Forelimb muscle (tissue), 1 donor: ENCODE measurements at places on chromosomes 13 and 19.

DNA sequence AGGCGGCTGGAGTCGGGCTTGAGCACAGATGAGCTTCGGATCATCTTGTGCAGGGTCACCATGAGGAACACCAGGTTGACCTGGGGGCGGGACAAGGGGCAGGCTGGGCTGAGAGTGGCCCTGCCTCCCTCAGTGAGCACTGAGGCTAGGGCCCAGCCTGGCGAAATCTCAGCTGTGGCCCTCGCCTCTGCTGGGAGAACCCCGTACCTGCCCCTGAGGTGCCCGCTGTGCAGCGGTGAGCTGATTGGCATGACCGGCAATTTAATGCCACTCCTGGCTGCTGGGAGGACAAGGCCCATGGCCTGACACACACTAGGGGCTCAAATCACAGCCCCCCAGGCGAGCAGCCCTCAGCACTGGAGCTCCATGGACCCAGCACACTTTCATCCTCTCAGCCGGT, 19.7 kb upstream of the ASF1B start:
- DNase-seq = no peak

- DNase-seq = no peak
Observed at GRCh38 chr13:39528661-39528980, 74.4 kb downstream of the LHFPL6 start.

DNA sequence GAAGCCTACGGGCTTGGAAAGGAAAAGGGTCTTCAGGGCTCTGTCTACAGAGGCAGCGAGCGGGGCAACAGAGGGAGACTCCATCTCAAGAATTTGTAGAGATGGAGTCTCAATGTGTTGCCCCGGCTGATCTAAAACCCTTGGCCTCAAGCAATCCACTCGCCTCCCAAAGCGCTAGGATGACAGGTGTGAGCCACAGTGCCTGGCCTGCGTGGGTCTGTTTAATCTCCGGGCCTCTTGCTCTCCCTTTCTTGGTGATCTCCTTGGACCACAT, 8.1 kb downstream of the RPS9 start:
- no peak for DNase-seq

GRCh38 chr13:106297283-106297682, 238.2 kb downstream of the EFNB2 start:
- DNase-seq = no peak

DNA sequence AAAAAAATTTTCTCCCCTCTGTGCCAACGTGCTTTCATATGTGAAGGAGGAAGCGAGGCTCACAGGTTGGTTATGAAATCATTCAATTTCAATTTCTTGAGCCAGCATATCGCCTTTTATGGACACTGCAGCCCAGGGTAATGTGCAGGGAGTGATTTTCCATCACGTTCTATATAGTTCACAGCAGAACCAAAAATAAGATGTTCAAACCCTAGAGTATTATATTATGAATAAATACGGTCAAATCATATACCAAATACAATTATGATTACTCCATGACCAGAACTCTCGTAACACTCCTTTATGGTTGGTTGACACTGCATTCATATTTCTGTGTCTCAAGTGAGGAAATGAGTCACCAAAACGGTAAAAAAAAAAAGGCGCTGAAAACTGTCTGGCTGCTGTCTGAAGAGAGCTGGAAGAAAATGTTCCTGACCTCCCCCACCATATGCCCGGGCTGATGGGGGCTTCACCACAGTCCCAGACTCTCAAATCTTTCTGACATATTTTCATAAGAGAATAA, 75.8 kb upstream of the UBAC2 start:
- peak; percentile 14 for DNase-seq

- DNase-seq = no peak
Observed at GRCh38 chr19:48506138-48506733, 5.4 kb downstream of the LMTK3 start.

DNA sequence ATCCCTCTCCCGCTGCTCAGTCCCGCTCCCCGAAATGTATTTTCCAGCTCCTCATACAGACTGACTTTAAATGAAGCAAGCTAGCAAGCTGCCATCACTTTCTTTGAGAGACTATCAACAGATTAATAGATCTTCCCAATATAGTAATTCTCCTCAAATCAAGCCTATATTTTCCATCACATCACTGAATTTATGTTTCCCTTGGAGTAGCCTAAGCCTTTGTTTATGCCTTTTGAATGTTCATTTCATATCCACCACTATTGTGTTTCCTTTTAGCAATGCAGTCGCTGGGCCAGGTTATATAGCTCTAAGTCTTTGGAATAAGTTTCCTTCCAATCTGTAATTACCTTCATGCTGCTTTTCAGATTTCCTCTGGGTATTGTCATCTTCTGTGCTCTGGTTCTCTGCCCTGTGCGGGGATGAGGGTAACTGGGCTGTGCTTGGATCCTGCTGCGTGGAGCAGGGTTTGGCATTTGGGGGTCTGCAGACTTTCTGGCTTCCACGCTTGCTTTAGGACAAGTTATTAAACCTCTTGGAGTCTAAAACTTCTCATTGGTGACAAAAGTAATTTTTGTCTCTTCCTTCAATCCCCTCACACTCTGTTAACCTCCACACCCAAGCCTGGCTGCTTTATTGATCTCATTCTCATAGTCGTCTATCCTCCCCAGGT, 256.9 kb downstream of the DLEU7 start:
- DNase-seq = no peak

DNA sequence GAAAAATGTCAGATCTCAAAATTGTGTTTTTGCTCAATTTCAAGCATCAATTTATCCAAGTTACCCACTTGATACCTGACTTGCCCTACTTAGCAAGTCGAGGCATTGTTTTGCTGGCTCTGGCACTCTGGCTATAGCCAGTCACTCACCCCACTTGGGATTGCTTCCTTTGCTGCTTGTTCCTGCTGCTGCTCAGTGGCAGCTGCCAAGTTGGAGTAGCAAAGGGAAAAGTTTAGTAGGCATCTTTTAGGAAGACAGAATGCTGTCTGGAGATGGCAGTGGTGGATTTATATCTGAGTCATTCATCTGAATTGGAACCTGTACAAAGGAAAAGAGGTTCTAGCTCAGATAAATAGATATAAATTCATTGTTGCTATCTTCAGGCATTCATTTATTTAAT, 41.2 kb downstream of the PCCA start:
- DNase-seq = no peak

- DNase-seq = no peak
Observed at GRCh38 chr13:72368031-72368430, 359.4 kb downstream of the MZT1 start.
